Jurkat, Clone E6-1 (cell line): ENCODE measurements at places on chromosomes 4 and X.

DNA sequence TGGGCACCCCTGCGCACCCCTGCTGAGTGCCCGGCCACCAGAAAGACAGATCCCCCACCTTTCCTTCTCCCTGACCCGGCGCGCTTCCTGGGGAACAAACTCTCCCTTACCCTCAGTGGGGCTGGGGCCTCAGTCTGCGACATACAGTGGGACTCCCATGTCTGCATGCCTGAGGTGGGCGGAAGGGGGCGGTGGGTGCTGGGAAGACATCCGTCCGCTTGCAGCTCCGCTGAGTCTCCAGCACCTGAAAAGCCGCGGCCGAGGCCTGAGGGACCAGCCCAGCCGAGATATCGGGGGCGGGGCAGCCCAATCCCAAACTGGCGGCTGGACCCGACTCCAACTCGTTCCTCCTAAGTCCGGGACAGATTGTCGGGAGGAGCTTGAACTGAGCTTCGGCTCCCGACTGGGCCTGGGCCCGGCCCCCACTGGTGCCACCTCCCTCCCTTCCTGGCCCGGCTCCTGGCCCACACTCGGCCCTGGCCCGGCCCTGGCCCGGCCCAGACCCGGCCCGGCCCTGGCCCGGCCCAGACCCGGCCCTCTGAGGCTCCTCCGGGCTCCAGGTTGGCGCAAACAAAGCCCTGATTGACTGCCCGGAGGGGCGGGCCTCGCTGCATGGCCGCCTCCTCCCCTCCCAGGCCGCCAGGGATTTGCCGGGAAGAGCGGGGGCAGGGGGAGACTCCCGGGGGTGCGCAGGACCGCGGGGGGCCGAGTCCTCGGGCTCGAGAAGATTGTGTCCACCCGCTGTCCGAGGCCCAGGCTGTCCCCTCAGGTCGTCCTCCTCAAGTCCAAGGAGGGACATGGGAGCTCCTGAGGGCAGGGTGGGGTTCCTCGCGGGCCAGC lies 877 bp upstream of the SLC16A2 start:
- no peak for DNase-seq

- no peak for DNase-seq
Observed at GRCh38 chrX:45186643-45187026, 14.0 kb downstream of the DIPK2B start.

DNA sequence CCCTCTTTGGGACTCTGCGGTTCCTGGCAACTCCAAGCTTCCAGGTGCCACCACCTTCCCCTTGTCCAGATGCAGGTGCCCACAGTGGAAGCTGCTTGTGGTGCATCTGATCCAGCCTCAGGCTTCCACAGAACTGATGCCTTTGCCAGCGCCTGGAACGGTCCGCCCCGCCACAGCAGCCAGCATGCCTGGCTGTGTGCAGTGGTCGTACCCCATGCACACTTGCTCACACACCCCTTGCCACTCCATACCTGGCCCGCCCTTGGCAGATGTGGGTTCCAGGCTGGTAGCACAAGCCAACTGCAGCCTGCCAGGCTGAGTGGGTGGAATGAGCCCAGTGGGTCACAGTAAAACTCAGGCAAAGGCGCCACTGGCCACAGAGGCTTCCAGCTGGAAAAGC lies 240.5 kb downstream of the PPP4R3C start:
- DNase-seq = no peak

GRCh38 chr4:139794158-139794954 lies 128.7 kb downstream of the MGST2 start:
- no peak for DNase-seq

- DNase-seq = no peak
Observed at GRCh38 chr4:178812866-178813265, 1370.6 kb upstream of the AGA start.

DNA sequence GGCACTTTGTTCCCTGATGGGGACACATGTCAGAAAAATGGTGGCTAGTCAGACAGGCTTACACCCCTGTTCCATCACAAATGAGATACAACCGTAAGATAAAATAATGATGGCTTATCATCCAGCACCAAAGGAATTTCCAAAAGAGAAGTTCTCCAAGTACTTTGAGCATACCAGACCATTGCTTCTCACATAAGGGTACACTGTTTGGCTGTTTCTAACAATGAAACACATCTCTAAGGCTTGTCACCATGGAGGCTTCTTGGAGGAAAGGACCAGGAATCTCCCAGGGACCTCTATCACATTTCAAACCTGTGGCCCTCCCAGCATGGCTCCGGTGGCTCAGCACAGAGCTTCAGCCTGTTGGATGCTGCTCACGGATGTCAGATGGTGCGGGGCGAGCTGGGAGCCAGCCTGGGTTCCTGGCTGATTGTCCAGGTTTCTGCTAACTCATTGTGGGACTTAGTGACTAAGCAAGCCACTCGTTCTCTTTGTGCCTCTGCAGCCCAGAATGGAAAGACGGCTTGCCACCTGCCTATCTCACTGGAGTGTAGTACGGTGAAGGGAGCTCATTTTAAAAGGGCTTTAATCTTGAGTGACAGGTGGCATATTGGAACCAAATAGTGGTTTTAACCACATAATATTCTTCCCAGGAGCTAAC lies 54.5 kb downstream of the FHDC1 start:
- no peak for DNase-seq

GRCh38 chr4:1451752-1452122 lies 45.5 kb upstream of the NKX1-1 start:
- no peak for DNase-seq

- DNase-seq = peak; percentile 87
Observed at GRCh38 chrX:53716328-53717088, 30.0 kb upstream of the HUWE1 start.

DNA sequence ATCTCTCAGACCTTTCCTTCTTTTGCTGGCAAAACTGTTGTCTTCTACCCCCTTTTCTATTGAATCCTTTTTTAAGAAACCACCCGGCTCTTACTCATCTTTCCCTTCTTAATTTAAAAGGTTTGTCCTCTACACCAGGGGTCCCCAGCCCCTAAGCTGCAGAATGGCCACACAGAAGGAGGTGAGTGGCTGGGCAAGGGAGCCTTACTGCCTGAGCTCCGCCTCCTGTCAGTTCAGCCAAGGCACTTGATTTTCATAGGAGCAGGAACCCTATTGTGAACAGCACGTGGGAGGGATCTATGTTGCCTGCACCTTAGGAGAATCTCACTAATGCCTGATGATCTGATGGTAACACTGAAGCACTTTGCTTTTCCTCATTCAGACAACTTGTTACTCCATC lies 726.3 kb upstream of the INTU start:
- no peak for DNase-seq

DNA sequence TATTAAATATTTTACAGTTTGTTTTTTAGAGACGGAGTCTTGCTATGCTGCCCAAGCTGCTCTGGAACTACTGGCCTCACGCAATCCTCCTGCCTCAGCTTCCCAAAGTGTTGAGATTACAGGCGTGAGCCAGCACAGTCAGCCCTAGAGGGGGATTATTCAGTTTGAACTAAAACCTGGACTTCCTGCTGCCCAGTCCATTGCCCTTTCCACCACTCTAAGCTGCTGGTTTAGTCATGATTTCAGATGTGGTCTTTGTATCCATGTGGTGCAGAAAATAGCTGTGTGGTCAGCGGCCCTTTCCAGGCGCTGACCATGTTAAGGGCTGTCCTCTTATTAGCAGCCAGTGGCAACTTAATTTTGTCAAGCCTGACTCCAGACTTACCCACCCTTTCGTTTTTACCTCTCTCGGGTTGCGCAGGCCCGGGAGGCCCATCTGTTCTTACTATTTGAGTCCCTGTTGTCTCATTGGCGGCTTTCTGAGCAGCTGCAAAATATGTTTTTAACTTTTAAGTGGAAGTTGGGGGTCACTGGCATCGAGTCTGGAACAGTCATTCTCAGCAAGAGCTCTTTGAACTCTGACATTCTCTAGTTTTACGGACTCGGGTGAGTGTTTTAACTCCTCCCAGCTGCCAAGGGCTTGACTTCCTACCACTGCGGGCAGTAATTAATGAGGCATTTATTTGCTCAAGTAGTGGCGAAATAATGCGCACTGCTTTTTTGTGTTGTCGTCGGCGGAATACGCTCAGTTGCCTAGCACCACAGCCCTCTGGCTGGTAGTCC lies 773 bp upstream of the VMA21 start:
- peak; percentile 9 for DNase-seq

DNA sequence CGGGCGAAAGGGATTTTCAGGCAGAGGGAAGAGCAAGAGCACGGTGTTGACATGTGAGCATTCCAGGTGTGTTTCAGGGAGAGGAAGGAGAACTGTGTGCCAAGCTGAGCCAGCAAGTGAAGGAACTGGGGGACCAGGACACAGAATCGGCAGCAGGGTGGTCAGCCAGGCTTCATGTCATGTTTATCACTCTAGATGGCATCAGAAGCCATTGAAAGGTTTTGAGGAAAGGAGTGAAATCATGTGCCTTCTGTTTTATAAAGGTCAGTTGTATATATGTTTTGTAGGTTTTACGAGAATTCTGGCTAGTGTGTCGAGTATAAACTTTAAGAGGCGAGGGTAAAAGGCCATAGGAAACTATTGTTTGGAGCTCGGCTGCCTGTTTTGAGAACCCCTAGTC lies 682.3 kb downstream of the TRIML1 start:
- no peak for DNase-seq

DNA sequence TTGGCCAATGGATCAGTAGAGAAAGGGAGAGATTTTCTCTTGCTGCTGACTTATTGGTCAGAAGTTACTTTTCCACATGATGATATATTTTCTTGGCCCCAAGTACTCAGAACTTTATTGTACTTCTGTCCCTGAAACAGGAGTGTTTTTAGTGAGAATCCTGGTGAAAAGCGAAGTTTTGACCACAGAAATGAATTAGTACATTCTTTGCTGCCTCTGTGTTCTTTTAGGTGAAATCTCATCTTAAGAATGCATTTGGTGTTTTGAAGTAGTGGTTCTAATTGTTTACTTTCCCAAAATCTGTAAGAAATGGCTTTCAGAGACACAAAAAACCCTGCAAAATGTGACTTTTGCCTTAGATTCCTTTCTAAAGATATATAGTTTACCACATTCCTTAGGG lies 240.4 kb downstream of the FRMPD4 start:
- no peak for DNase-seq

- DNase-seq = no peak
Observed at GRCh38 chr4:143417679-143418403, 81.2 kb downstream of the GAB1 start.

DNA sequence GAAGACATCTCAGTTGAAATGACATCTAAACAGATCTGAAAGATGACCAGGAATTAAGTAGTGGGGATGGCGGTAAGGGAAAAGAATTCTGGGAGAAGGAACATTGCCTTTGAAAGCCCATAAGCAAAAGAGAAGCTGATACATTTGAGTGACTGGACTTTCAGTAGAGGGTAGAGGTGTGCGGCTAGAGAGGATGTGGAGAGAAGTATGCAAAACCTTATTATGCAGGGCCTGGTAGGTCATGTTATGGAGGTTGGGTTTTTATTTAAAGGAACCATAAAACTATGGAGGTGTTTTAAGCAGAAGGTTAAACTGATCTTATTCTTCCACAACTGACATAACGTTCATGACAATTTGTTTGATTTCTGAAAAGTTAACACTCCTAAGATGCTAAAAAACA lies 36.3 kb downstream of the RPS6KA3 start:
- no peak for DNase-seq

DNA sequence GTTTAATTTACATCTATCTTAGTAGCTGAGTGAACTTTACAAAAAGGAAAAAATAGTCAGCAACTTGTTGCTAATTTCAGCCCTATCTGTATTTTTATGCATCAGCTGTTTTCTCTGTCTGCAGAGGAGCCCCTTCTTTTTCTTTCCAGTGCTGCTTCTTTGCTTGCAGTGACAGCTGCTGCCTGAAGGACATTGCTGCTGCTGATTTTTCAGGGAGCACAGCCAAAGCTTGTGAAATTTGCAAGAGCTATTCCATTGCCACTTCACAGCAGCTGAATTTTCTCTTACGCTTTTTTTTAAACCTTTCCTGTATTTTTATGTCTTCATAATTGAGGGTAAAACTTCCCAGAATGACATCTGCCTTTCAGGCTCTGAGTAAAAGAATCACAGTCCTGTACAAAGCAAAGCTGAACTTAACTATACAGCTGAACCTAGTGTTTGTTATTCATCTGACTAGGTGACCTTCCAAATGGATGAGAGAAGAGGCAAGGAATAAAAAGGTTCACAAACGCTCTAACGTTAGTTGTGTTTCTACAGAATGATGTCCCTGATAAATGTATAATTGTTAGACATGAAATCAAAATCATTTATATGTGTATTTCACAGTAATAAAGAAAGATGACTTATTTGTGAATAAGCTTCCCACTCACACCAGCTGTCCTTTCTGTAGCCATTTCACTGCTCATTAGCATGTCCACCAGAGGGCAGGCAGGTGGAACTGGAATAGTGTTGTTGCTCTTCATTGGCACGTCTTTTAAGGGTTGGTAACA lies 541.4 kb downstream of the ADGRL3 start:
- peak; percentile 14 for DNase-seq

GRCh38 chr4:169975131-169975837 lies 50.9 kb downstream of the MFAP3L start:
- no peak for DNase-seq

- DNase-seq = no peak
Observed at GRCh38 chr4:189232274-189232673, 708.4 kb upstream of the FRG1 start.

DNA sequence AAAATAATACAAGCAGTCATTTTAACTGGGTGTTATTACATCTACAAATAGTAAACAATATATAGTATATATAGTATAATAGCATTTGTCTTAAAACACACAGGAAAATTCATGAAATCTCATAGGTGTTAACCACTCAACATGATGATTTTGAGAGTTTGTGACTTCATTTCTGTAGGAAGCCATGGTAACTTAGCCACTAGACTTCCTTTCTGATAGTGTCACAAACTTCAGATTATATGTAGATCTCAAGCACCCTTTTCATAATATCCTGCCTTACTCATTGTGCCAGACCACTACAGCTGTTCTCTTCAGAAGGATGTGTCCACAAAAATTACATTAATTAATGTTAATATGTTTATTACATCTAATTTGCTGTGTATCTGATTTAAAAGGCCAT lies 1250.6 kb downstream of the ADGRL3 start:
- DNase-seq = no peak

DNA sequence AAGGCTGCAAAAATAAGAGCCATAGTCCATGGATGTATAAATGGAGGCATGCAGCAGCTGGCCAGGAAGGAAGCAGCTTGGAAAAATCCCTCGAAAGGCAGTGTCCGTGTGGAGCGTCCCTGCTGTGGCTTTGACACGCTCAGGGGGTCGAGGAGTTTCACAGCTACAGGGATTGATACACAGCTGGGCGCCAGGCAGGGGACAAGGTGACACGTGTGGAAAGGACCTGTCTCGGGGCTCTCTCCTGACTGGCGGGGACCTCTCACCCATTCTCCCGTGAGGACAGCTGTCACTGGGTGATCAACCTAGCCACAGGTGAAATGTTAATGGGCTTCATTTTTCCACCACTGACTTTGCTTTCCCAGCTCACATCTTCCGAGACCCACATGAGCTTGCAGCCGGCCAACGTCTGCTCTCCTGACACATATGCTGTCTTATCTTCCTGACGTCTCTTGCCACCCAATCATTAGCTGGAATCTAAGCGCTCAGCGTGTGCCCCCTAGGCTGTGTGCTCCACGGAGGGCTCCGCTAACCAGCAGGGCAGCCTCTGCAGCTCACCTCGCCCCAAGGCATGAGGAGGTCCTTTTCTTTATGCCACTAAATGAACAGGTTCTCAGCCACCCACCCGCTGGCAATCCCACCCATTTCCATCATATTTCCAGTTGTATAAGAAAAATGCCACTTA lies 89.4 kb upstream of the AFAP1 start:
- no peak for DNase-seq
